T-helper 2 cell treated with Interferon-gamma antibody and Interleukin-4, amounts not matched to agents 5 μg/mL and 100 μg/mL, for 36 hours (primary cell): ENCODE measurements at places on chromosomes 6 and 20.

GRCh38 chr6:100913400-100914276, 32.5 kb upstream of the ASCC3 start:
- DNase-seq, result no peak

DNA sequence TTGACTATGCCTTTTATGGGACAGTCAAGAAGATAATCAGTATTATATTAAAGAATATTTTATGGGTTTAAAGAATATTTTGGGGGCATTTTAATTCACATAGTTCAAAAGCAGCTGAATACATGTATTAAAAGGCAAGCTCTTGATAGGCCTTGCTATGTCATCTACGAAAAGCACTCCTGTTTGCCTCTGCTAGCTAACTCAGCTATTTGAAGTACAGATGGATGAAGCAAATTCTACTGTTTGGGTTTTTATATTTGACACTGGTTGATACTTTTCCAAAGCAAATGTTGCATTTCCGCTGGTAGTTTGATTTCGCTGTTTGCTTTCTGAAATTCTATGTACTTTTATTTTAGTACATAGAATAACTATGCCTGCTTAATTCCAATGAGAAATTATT, 47.0 kb downstream of the SLC22A3 start:
- DNase-seq, result no peak

- peak; percentile 26 for DNase-seq
Observed at GRCh38 chr6:14046476-14047068, 71.0 kb upstream of the CD83 start.

DNA sequence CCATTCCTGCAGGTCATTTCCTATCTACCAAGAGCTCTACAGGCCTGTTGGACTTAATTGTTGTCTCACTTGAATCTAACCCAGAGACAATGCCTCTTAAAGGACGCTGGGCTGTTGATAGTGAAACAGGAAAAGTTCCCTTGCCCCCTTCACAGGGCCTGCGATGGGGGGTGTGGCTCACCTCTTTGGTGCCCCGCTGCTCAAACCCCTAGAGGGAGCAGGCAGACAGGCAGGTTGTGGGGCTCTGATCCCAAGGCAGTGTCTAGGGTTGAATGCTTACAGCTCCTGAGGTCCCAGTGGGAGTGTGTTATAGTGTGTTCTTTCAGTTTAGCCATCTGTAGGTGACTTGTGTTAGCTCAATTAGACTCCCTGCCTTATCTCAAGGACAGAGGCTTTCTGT, 68.0 kb downstream of the OTOR start:
- no peak for DNase-seq

DNA sequence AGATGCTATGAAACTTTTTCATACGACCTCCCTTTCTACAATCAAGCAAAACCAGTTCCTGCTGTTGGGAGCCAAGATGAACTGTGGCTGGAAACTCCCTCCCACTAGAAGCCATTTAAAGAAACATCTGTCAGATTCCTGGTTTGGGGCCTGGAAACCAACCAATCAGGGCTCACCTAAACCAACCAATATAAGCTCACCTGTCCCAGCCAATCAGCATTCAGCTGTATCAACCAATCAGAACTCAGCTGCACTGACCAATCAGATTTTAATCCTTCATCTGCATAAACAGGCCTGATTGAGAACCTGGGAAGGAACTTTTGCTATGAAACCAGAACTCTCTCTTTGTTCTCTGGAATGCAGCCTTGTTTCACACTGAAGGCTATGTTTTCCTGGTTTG, 42.4 kb downstream of the SNX14 start:
- no peak for DNase-seq

- DNase-seq, result no peak
Observed at GRCh38 chr6:20458027-20458894, 56.6 kb downstream of the E2F3 start.

- no peak for DNase-seq
Observed at GRCh38 chr20:45230631-45231030, 9.5 kb downstream of the SEMG2 start.

- peak; percentile 78 for DNase-seq
Observed at GRCh38 chr20:5529331-5530148, 212.8 kb upstream of the PROKR2 start.

GRCh38 chr6:160895562-160895961, 96.0 kb upstream of the MAP3K4 start:
- no peak for DNase-seq

DNA sequence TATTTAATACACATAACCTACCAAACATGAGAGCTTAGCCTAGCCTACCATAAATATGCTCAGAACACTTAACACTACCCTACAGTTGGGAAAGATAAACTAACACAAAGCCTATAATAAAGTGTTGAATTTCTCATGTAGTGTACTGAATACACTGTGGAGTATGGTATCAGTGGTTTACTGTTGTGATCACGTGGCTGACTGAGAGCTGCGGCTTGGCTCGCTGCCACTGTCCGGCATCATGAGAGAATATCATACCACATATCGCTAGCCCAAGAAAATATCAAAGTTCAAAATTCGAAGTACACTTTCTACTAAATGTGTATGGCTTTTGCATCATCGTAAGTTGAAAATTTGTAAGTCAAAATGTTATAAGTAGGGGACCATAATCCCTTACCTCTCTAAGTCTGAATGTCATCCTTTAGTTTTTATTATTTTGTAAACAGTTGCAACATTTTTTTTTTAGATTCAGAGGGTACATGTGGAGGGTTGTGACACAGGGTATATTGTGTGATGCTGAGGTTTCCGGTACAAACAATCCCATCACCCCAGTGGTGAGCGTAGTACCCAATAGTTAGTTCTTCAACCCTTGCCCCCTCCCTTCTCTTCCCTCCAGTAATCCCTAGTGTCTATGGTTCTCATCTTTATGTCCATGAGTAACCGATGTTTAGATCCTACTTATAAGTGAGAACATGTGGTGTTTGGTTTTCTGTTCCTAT, 14.6 kb upstream of the TAAR1 start:
- no peak for DNase-seq

- DNase-seq, result no peak
Observed at GRCh38 chr6:43476746-43477145, 624 bp upstream of the TJAP1 start.
